ENCODE measurements at places on chromosomes 6 and 20.

- no peak for DNase-seq
Measured at GRCh38 chr20:57218489-57218888, 48.0 kb downstream of the BMP7 start.

- DNase-seq: no peak
Measured at GRCh38 chr20:62535964-62536363, 60.2 kb upstream of the GATA5 start.

- no peak for DNase-seq
Measured at GRCh38 chr6:108576709-108577108, 16.0 kb downstream of the FOXO3 start.

GRCh38 chr6:55841341-55841740 is 34.0 kb downstream of the BMP5 start:
- no peak for DNase-seq

GRCh38 chr20:6618051-6618450 is 149.4 kb upstream of the BMP2 start:
- DNase-seq: no peak

DNA sequence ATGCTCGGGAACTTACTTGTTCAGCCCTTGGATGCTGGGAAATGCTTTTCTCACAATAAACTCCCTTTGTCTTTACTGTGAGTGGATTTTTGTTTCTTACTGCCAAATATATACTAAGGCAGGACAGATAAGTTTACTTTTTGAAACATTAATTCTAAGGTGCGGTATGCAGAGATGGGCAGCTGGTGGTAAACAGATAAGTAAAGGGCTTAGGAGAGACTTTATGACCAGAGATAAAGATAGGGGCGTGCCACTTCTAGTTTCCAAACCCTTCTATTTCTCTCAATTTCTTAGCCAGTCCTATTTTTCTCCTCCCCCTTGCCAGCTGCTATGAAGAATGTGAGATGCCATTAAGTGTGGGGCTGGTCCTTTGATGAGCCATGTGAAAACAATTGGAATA is 16.3 kb downstream of the SAMD3 start:
- no peak for DNase-seq
